GM12865 (cell line): ENCODE measurements at places on chromosomes 16 and 17.
A peak's percentile ranks its signal among the peaks of the same experiment; 100 is the strongest.

- no peak for DNase-seq
These were observed 37.6 kb downstream of the WSCD1 start for GRCh38 chr17:6107791-6108190.

- peak; percentile 18 for DNase-seq
These were observed 27.1 kb downstream of the HNF1B start for GRCh38 chr17:37717627-37718323.

DNA sequence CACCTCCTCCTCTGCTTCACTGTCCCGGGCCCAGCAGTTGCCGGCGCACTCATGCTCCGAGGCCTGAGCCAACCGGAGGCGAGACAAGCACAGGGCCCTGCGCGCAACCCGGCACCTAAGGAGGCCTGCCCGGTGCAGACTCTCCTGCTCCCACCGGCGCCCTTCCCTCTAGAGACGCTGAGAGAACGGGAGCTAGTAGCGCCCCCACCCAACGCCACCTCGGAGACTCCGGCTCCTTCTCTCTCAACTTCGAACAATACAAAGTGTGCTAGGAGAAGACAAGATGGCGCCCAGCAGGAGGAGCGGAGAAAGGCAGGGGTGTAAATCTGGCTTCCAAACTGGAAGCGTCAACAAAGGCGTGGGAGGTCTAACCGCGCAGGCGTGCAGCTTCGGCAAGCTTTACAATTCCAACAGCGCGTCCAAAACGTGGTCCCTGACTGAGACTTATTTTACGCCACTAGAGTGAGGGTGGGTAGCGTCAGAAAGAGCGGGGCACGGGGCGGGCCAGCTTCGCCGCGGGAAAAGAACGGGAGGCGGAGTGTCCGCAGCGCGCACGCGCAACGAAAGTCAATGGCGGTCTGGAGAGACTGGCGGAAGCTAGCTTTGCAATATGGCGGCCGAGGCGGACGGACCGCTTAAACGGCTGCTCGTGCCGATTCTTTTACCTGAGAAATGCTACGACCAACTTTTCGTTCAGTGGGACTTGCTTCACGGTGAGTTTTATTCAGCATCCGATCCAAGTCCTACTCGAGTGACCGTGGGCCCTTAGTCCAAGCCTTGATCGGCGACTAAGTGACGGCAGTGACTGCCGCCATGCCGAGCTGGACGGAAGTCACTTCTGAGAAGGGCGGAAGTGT, at the start of gene MPDU1:
Gene MPDU1 (plus strand): TSS at position 600 of the 857 bp plus-strand sequence. CDS start 11 bp downstream, at position 611.
- DNase-seq = peak; percentile 97

GRCh38 chr17:56913000-56913311, 893 bp downstream of the TRIM25 start:
- DNase-seq = no peak

- no peak for DNase-seq
These were observed 27.2 kb upstream of the IL17C start for GRCh38 chr16:88610909-88611812.

DNA sequence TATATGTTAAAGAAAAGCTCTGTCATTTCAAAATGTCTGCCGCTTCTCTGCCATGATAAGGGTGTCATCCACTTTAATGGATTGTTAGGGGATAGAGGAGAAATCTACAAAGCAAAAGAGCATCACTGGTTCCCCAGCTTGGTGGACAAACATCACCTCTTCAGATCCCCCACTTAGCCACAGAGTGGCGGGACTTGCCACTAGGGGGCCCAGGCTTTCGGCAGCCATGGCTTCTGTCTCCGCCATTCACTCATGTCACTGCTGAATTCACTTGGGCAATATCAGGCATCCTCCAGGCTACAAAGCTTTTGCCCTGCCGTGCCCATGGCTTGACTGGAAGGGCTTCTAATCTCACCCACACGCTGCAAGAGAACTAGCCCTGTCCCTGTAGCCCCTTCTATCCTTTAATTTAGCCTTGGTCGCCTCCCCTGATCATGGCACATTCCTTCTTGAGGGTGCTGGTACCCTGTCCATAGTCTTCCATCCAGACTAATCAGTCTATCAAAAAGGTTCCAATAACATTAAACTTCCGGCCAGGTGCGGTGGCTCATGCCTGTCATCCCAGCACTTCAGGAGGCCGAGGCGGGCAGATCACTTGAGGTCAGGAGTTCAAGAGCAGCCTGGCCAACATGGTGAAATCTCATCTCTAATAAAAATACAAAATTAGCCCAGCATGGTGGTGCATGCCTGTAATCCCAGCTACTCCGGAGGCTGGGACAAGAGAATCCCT, 34.7 kb downstream of the SBK1 start:
- DNase-seq = peak; percentile 82

DNA sequence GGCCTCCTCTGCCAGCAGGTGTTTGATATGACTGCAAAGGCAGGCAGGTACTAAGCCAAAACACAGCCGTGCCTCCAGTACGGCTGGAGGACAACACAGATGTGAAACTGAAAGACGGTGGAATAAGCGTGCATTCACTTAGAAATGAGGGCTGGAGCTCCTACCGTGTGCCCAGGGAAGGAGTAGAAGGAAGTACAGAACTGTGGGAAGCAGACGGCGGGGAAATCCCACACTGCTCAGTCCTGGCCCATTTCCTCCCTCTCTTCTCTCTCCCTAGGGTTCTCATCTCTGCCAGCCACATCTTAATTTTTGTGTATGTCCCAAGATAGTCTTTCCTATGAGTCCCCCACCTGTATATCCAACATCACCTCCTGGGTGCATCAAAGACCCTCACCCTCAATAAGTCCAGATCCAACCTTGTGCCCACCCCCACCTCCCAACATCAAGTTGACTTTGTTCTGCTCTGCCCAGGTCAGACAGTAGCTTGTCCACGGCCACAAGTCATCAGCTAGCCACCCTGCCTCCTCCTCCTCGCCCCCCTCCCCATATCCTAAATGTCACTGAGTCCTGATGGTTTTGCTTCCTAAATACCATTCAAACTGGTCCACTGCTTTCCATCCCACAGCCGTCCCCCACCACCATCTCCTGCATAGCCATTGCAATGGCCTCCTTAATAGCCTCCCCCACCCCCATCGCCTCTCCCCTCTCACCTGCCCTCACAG, 77.1 kb upstream of the RPL38 start:
- no peak for DNase-seq

DNA sequence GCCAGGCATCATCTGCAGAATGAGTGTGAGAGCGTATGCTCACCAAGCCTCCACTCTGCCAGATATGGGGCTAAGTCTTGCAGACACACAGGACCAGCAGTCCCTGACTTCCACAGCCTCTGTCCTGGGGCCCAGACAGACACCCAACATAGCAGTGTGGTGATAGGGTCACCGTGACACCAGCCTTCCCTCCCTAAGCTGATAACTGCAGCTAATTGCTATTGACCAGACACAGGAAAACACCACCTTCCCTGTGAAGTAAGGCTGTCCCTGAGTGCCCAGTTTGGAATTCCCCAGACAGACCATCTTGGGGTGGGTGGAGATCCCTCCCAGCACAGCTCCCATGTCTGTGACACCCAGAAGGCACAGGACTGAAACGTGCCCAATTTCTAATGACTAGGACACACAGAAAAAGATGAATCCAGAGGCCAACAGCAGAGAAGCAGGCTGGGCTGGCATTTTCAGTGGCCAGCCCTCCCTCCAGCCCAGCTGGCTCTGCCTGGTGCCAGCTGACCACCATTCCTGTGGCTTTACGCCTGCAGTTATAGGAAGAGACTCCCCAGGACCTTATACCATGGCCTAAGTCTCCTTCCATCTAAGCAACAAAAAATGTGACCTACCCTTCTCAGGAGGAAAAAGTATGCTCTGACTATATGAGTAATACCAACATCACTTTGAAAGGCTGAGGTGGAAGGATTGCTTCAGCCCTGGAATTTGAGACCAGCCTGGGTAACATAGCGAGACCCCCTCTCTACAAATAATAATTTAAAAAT, 30.3 kb downstream of the ATPAF2 start:
- no peak for DNase-seq

- no peak for DNase-seq
These were observed 45.8 kb downstream of the ACTG1 start for GRCh38 chr17:81466564-81467472.

GRCh38 chr17:35808240-35808961, 883 bp upstream of the TAF15 start:
- no peak for DNase-seq

- no peak for DNase-seq
These were observed 21.6 kb upstream of the ATP2A3 start for GRCh38 chr17:3985846-3986245.

DNA sequence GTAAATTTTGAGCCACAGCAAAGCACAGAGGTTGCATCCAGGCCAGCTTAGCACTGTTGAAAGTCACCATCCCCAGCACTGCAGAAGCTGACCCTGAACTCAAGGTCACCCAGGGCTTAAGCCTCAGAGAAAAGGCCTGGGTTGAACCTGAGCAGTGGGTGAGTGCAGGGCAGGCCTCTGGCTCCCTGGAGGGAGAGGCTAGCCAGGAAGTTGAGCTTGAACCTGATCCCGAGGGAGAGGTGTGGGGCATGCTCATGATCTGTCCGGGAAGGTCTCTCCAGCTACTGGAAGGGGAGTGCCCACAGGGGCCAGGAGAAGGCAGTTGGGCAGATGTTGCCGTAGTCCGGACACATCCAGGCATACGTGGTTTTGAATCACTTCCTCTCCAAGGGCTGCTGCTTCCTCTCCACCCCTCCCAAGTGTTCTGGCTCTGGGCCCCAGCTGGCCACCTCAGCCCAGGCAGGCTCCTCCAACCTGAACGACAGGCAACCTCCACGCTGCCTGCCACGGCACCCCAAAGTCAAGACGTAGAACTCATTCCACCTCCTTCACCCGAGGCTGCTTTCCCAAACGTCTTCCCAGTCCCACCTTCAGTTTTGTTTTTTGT, 18.4 kb downstream of the CARHSP1 start:
- DNase-seq = no peak

DNA sequence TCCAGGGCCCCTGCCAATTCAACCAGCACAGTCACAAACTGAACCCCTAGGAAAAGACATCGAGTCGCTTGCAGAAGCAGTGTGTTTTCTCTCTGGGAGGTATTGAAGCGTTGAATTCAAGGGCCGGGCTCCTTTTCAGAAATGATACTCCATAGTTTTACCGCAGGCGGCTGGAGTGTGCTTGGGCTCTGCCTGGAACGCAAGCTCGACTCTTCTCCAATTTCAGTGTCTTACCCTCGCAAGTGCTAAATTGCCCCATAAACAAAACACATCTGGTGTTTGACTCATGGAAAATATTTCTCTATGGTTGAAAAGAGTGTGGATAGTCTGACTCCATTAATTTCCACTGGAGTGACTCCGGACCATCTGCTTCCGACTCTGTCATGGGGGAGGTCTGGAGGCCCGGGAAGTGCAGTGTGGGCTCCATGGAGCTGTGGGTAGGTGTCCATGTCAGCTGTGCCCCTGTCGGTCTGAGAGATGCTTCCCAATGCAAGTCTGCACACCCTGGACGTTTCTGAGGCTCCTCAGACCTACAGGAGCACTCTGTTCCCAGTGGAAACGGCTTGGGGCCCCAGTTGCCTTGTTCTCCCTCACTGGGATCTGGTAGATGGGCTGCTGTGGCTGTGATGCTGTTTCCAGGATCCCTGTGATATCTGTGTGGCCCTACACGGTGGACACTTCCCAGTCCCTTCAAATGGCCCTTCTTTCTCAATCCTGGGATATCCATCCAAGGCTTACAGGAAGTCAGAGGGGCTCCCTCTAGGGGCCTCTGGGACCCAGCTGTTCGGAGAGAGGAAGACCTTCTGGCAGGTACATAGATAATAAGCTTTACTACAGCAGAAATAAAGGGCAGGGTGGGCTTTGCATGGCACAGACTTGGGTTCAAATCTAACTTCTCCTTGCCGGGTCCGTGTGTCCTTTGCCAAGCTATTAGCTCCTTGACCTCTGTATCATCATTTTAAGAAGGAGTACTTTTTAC, 119.8 kb upstream of the CDH13 start:
- DNase-seq = no peak

GRCh38 chr17:65553646-65554552, 7.5 kb downstream of the AXIN2 start:
- no peak for DNase-seq

- DNase-seq = no peak
These were observed 41.4 kb upstream of the SLFN13 start for GRCh38 chr17:35489944-35490343.

DNA sequence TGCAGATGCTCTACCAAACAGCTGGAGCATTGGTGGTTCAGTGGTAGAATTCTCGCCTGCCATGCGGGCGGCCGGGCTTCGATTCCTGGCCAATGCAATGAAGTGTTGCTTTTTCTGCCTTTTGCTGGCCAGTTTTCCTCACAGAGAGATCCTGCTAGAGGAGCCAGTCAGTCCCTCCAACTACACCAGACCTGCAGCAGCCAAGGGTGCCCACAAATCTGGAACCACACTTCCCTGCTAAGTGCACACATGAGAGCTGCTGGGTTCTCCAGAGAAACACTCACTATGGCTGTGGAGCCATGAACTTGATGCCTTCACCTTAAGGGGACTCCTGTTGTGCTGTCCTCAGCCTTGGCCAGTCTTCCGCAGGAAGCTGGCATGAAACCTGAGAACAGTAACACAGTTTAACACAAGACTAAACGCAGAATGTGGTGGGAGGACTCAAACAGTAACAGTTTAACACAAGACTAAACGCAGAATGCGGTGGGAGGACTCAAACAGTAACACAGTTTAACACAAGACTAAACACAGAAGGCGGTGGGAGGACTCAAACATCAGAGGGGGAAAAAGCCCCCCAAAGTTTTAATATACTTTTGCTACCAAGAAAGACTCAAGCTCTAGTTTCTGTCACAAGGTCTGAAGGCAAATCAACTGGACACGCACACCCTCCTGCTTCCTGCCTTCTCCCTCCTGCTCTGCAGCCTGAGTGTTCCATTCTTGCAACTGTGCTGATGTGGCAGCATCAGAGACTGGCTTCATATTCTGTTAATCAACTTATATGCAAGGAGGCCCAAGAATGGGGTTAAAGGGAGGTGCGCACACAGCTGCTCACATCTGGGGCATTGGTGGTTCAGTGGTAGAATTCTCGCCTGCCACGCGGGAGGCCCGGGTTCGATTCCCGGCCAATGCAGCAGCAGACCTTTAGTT, 12.0 kb downstream of the VAC14 start:
- no peak for DNase-seq
